ENCODE measurements at places on chromosomes 3 and 15.

DNA sequence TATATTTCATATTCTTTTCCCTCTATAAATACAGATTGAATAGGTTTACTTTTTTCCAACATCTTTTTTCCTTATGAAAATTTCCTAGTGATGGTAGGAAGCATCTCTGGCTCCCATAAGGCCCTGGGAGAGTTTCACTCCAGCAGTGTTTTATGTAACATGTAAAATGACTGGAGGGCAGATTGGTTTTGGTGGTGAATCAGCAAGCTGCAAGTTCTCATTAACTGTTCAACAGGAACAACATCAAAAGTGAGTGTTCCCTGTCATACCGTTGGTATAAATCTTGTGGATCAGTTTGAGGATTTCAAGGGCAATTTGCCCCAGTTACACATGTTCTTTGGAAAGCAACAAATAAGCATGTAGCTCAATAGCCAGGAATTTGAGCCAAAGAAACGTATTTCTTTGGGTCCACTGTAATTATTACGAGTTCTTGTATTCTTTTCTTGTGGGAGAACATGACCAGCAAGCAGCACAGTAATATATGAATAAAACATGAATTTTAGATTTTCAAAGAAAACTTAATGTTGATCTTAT lies 345.7 kb downstream of the SV2B start:
- DNase-seq, result no peak

DNA sequence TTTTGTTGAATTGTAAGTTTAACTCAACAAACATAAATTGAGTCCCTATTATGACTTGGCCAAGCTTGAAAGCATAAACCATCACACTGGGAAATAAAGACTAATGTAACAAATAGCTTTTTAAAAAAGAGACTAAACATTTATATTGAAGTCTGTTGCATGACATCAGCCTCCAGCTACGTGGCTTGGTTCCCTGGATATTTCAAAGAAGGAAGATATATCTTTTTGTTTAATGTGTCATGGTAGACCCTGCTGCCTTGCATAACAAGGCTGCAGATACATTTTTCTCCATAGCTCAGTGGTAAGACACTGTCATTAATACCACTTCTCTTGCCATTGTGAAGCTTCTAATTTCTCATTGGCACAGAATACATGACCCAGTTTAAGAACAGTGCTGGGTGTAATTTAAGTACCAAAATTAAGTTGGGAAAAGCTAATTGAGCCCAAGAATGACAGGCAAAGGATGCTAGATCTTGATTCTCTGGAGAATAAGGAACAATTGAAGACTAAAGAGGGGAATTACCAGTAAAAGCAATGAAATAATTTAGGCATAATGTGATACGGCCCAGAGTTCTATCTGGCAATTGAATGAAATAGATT lies 14.0 kb downstream of the RCN2 start:
- DNase-seq, result no peak

- DNase-seq, result no peak
Observed at GRCh38 chr3:112745567-112746248, 101.0 kb downstream of the CD200R1L start.

DNA sequence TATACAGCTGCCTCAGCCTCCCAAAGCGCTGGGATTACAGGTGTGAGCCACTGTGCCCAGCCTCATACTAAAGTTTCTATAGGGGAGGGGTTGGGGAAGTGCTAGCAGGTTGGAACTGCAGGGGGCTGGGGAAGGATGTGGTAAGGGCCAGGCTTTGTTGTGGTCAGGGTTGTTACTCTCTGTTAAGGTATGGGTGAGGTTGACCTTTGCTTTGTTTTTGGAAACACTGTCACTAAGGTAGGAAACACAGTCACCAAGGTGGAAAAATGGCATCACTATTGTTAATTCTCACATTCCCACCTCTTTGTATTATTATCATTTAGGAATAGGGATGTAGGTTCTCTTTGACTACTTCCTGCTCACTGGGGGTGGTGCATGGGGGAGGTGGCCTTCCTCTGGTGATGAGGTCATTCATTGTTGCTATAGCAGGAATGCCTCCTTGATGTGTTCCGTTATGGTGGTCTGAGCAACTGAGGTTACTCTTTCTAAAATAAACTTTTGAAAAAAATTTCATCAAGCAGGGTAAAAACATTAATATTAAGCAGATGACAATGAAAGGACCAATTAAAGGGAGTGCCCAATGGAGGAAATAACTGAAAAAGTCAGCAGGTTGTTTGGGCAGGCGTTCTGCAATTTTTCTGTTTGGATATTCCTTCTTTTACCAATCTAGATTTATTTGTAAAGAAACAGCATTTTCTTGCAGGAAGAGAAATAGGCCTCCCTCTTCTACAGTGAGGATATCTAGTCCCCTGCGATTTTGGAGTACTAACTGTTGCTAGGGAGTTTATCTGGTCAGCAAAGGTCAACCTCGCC lies 150.5 kb downstream of the WDR76 start:
- peak; percentile 60 for DNase-seq

DNA sequence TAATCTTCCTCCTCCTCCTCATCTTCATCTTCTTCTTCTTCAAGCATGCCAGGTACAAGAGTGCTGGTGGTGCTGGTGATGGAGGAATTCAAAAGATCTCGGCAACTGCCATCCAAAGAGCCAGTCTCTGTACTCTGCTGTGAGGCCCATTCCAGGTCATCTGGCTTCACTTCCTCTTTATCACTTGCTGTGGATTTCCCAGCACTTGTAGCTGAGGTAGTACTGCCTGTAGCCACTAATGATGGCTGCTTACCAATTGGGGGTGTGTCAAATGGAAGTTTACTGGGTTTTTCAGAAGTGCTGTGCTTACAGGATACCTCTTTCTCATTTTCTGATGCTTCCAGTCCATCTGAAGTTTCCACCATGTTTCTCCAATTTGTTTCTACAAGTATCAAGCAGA lies 28.8 kb upstream of the SHC4 start:
- no peak for DNase-seq

DNA sequence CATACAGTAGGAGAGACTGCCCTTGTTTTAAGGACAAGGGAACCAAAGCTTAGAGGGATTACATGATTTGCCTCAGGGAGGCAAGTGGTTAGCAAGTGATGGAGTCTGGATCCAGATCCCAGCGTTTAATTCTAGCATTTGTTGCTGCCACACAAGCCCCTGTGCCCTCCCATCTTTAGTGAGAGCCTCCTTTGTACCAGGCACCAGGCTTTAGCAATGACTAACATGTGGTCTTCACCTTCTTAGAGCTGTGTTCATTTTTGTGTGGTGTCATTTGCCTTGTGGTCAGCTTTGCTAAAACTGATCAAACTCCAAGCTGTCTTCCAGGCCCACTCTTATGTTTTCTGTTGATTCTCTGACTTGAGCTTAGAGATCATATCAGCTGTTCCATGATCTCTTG lies 290.5 kb downstream of the RPLP1 start:
- no peak for DNase-seq

DNA sequence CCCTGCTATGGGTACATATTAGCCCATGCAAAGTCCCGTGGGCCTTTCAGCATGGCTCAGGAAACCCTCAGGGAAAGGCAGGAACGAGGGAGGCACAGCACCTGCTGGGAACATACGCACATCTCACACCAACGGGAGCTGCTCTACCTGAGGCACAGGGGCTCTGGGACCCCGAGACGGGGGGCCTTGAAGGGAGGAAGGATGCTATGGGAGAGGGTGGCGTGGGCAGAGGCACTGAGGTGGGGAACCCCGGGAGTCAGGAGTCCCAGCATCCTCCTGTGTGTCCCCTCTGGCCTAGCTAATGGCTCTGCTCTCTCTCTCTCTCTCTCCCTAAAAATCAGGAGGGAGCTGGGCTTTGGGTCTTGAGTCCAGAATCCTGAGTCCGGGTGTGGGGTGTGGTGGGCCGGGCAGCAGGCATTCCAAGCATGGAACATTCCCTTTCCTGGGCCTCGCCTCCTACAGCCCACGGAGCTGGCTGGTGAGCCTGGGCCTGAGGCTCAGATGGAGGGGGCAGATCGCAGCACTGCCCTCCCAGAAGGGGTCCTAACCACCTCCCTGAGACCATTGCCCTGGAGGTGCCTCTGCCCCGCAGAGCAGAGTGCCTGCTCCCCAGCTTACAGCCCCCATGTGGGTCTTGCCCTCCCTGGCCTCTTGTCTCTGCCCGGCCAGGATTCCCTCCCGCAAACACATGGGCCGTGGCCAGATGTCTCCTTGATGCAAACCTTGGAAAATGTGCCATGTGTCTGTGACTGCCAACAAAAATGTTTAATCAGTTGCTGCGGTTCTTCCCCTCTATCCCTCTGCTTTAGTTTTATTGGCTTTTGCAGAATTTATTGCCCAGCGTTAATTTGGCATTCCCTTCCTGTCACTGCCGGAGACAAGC lies 101.6 kb downstream of the TMEM266 start:
- no peak for DNase-seq

DNA sequence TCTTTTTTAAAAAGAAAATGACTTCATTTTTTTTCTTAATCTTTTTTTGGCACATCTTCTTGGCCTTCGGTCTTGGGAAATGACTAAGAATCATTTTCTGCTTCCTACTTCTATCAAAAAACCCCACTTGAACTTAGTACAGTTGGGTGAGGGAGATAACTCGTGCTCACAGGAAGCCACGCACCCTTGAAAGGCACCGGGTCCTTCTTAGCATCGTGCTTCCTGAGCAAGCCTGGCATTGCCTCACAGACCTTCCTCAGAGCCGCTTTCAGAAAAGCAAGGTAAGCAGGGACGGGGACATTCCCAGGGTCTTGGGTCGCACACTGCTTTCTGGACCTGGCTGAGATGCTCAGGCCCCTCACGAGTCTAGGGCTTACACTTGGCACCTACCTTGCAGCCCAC lies at the start of gene CCR4:
Gene CCR4, plus strand, starts transcription at position 235 of the 402 bp plus-strand sequence. CDS start 1,779 bp downstream, outside the sequence.
- no peak for DNase-seq

DNA sequence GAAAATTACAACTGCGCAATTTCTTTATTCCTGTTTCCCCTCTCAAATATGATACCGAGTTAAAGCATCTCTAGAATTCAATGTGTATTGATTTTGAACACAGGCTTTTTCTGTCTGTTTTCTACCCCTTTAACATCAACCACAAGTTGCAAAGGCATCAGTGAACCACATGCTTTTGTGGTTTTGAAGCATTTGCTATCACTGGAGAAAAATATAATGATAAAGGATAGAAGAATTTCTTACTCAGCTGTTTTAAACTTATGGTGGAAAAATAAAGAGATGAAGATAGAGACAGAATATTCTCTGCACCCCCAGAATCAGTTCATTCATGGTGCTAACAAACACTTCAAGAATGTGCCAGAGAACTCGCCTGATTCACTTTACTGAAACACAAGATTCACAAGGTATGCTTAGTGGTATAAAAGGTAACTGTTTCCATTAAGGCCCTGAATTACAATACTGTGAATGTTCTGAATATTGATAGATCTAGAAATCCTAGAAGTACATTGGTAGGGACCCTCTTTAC lies 9.5 kb upstream of the DPPA4 start:
- DNase-seq, result no peak

- no peak for DNase-seq
Observed at GRCh38 chr3:175274474-175275218, 415.5 kb downstream of the NAALADL2 start.

- DNase-seq, result no peak
Observed at GRCh38 chr3:28388978-28389377, 40.4 kb upstream of the AZI2 start.

- no peak for DNase-seq
Observed at GRCh38 chr15:99109555-99110021, 4.7 kb downstream of the SYNM start.

DNA sequence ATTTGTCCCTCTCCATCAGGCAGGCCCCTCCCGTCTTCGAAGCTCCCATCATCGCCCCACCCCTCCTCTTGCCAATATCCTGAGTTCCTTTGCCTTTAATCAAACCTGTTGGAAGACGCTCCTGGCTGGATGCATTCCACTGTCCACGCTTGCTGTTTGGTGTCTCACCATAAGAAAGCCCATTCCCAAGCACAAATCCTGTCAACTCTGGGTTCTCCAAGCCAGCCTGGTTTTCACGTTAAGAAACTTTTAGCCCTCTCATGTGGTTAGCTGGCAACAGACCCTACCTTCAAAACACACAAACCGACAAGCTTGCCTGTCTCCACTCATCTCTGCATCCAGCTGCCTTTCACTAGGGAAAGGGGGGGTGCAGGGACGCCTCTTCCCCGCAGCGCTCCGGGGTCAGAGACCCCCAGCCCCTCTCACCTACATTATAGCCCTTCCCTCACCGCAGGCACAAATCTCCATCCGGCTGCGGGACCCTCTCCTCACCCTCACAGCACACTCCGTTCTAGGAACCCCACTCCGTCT lies 1.1 kb downstream of the GORASP1 start:
- no peak for DNase-seq

- DNase-seq, result no peak
Observed at GRCh38 chr3:10290481-10291176, 2.1 kb downstream of the GHRL start.

DNA sequence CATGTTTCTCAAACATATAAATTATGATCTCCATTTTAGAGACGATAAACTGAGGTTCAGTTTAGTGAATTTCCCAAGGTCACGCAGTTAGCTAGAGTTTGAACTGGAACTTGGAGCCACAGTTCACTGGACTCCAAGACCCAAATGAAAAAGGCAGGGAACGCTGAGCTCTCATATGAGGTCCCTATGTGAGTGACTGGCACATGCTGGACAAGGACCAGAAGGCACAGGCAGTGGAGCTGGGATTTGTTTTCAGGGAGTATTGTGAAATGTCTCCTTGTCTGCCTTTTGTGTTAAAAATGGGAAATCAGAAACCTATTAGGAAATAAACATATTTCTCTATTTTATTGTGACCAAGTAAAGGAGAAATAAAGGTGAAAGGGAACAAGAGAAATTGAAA lies 63.5 kb downstream of the MESD start:
- no peak for DNase-seq

DNA sequence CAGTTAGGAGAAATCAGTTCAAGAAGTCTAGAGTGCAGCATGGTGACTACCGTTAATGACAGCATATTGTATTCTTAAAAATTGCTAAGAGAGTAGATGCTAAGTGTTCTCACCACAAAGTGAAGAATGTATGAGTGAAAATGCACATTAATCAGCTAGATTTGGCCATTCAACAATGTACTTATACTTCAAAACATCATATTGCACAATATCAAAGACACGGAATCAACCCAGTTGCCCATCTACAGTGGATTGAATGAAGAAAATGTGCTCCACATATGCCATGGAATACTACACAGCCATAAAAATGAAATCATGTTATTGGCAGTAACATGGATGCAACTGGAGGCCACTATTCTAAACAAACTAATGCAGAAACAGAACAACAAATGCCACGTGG lies 119.9 kb upstream of the NDN start:
- DNase-seq, result no peak
